ENCODE measurements at places on chromosomes 11 and 22.

GRCh38 chr11:67271541-67272284 is 5.4 kb downstream of the GRK2 start:
- no peak for DNase-seq

DNA sequence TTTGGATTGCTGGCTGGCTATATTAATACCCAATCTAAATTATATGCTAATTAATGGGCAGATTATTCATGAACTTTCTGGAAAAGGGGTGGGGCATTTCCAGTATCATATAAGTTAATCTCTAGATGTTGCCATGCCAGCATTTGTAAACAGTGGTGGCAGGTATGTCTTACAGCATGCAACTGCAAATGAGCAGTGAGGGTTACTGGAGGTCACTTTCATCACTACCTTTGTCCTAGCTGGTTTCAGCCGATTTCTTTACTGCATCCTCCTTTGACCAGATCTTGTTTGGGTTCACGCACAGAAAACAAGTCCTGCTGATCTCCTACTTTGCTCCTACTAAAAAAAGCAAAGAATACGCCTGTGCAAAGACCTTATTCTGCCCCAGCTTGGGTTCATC is 89.1 kb upstream of the USP47 start:
- no peak for DNase-seq

DNA sequence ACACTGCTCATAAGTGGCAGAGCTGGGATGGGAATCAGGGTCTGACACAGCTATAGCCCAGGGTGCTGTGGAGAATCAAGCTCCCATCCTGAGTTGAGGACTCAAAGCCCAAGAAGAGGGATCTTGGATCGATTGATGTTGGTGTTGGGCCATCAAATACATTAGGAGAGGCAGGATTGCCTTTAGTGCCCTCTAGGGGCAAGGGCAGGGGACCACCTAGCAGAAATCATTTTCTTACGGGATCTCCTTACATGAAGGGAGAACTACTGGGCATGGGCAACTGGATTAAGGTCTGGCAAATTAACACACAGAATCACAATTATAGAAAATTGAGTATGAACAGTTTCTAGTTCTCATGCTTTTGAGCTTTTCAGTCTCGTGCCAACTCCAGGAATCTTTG is 24.9 kb upstream of the EMSY start:
- no peak for DNase-seq

- DNase-seq = no peak
Measured at GRCh38 chr11:8810540-8811301, 100.3 kb upstream of the AKIP1 start.

GRCh38 chr11:131288521-131289091 is 81.8 kb upstream of the NTM start:
- no peak for DNase-seq

GRCh38 chr11:56396047-56396446 is 16.4 kb upstream of the OR5AL1 start:
- DNase-seq = no peak

GRCh38 chr11:45184640-45185039 is 38.2 kb downstream of the PRDM11 start:
- no peak for DNase-seq
